ENCODE measurements at places on chromosomes 3 and 15.
A peak's percentile ranks its signal among the peaks of the same experiment; 100 is the strongest.

- DNase-seq: no peak
These were observed 188.0 kb upstream of the MRPL3 start for GRCh38 chr3:131690800-131691199.

GRCh38 chr15:69468241-69469121 is 15.9 kb downstream of the RPLP1 start:
- peak; percentile 67 for DNase-seq

GRCh38 chr3:105827959-105828358 is 40.9 kb downstream of the CBLB start:
- no peak for DNase-seq

DNA sequence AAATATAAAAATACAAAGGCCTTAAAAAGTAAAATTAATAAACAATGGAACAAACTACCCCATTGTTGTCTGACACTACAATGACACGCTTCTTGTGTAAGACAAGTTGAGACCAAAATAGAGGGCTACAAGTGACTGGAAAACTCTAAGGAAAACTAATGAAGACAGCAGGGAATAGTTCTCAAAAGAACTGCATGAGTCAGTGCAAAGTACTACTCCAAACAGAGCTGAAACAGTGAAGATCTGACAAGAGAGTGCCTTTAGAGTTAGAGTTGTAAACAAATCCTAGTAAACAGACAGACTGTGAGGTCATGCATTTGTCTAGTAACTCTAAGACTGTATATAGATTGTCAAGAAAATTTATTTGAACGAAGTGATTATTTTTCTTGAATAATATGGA is 233.9 kb downstream of the BBX start:
- DNase-seq: no peak

DNA sequence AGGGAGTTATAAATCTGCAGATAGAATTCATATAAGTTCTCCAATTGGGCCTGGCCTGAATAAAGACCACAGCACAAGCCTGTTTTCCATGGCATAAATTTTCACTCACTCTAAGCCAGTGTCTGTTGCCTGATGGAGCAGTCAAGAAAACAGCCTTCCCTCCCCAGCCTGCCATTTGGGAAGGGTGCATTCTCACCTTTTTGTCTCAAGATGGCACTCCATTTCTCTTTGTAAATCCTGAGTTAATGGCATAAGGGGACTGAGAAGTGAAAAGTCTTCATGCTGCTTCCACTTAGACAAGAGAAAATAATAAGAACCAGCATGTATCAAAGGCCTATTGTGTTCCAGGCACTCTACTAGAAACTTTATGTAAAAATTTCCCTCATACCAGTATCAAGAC is 115.6 kb upstream of the MANF start:
- no peak for DNase-seq

GRCh38 chr3:52402101-52402521 is 42.8 kb downstream of the SEMA3G start:
- no peak for DNase-seq

DNA sequence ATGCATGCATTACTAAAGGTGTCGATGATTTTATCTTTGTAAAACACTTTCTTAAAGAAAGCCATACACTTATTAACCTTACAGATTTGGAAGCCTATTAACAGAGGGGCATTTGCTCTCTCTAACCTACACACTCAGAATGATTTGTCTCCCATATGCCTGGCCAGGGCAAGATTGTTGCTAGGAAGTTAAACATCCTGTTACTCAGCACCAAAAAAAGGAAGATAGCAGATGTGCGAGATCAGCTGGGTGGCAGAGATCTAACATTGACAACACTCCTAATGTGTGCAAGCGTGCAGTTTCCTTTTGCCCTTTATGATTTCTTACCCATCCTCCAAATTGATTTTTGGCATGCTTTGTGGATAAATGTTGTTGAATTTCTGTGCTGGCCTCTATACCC is 73.9 kb upstream of the TMEM108 start:
- DNase-seq: no peak

GRCh38 chr3:133973249-133973980 is 56.3 kb downstream of the SLCO2A1 start:
- no peak for DNase-seq

- no peak for DNase-seq
These were observed 1090.0 kb downstream of the OTOL1 start for GRCh38 chr3:162586591-162586990.

DNA sequence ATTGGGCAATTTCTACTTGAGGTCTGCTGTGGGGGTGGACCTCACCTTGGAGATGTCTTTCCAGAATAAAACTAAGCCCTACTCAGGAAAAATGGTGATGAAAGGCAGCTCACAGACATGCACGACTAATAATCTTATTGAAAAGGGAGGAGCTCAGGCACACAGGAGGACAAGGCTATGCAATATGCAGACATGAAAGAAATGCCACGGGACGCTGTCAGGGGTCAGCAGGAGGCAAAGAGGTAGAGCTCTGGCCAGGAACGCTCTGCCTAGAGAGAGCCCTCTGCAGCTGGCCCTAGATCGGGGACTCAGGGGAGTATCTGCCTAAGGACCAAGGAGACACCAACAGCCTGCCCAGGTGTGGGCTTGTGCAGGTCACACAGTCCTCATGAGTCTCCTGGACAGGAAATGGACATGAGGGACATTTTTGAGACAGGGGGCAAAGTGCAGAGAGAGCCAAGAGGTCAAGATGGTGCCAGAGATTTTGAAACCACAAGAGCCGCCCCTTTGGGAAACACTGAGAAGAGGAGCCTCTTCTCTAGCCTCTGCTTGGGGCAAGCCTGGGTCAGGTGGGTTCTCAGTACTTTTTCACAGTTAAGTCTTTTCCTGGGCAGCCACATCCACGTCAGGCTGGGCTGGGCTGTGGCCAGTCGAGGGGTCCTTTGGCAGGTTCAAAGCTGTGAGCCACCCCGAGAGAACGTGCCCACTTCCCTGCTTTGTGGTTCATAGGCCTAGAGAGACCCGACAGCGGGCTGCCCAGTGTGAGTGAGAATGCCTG is 23.2 kb downstream of the EAF1 start:
- no peak for DNase-seq

GRCh38 chr3:149442851-149443544 is 31.5 kb upstream of the TM4SF4 start:
- no peak for DNase-seq

- no peak for DNase-seq
These were observed 1.9 kb upstream of the TRIM71 start for GRCh38 chr3:32815841-32816438.

GRCh38 chr3:149592758-149593240 is 65.0 kb downstream of the WWTR1 start:
- no peak for DNase-seq

DNA sequence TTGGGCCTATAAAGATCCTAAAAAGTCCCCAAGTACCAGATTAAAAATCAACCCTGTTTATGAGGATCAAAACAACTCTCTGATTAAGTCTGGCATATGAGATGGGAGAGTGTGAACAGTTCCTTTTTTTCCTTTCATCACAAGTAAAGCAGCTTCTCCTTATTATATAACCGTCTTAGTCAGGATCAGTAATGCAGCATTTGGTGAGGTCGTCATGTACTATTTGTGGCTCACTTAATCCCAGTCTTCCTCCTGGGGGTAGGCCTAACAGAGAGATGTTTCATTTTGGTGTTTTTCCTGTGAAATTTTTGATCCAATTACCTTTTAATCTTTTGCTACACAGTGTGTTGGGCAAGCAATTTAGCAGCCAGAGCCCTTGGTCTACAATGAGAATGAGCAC is 333.1 kb upstream of the KCNMB2 start:
- DNase-seq: no peak

GRCh38 chr3:6396631-6397030 is 464.3 kb upstream of the GRM7 start:
- DNase-seq: no peak

- no peak for DNase-seq
These were observed 19.4 kb downstream of the CMTM8 start for GRCh38 chr3:32257641-32258438.

DNA sequence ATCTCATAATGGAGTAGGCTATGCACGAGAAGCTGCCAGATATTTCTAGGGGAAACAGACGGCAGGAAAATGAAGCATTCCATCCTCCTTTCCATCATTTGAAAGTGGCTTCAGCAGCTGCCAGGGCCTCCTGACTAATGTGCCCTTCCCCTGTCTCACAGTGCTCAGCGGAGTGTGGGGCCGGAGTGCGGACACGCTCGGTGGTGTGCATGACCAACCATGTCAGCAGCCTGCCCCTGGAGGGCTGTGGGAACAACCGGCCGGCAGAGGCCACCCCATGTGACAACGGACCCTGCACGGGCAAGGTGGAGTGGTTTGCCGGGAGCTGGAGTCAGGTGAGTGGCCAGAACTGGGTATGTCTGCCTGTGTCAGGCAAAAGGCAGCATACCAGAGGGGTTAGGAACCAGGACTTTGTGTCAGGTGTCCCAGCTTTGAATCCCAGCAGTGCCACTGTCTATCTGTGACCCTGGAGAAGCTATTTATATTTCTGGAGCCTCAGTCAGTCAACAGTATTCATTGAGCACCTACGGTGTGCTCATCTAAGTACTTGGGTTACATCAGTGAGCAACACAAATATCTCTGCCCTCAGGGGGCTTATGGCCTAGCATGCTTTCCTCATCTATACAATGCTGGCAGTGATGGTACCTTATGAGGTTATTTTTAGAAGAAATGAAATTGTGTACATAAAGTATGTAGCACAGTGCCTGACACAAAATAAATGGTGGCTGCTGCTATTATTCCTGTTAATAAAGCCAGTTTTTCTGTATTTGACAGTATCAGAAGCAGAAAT is 52.4 kb upstream of the NR2E3 start:
- no peak for DNase-seq

GRCh38 chr3:71513515-71513914 is 70.0 kb downstream of the FOXP1 start:
- DNase-seq: no peak

DNA sequence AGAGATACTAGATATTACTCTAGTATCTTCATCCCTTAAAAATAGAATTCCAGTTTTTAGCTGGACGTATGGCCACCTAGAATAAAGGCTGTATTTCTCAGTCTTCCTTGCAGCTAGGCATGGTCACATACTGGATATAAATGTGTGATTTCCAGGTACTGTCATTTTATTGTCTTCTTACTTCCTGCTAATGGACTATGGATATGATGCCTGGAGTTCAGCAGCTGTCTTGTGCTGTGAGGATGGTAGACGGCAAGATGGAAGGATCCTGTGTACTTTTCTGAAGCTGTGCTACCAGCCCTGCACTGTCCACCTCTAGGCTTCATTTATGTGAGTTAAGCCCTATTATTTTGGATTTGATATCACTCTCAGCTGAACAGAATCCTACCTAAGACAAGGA is 83.4 kb downstream of the EBLN2 start:
- no peak for DNase-seq

DNA sequence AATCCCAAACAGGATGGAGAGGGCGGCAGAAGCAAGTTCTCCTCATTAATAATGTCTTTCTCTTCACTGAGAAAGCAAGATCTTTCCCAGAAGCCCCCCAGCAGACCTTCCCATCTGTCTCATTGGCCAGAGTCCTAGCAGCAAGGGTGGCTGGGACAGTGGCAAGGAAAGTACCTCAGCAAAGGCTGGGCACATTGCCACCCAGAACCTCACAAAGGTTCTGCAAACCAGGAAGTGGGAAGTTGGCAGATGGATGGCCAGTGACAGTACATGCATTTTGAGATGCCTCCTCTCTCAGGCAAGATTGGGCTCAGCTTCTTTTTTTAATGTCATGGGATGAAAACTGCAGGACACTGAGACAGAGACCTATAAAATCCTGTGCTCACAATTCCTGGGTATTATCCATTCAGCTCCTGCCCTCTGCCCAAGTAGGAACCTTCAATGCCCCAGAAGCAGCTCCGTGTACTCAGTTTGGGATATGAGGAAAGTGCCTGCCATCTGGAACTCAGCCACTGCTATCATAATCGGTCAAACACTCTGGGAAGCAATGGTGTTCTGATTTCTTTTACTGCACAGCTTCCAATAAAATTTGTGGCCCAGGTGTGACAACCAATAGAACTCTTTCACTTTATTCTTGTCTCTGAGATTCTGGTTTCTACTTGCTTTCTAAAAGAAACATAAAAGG is 25.5 kb downstream of the DPH3 start:
- DNase-seq: no peak

DNA sequence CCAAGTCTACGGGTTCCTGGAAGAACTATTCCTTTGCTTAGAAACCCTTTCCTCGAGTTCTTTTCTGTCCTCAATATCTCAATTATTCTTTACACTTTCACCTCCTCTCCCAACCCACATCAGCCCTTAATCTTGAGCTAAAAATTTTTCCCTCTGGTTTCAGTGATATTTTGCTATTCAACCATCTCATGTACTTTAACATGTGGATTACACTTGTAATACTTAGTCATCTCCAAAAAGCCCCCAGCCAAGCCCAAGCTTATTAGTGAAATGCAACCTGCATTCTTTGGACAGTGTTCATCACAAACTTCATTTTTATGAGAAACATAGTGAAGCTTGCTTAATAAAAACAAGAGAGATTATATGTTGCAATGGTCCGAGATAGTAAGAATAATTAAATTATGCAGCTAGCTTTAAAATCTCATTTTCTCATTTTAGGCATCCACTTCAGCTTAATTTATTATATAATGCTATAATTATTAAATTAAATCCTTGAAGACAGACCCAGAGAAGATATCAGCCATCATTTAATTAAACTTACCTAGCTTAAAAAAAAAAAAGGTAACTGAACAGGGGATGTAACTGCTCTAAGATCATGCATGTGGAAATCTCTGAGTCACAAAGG is 534.5 kb upstream of the TBL1XR1 start:
- no peak for DNase-seq

GRCh38 chr3:170356596-170357175 is 829 bp upstream of the SKIL start:
- peak; percentile 40 for DNase-seq

DNA sequence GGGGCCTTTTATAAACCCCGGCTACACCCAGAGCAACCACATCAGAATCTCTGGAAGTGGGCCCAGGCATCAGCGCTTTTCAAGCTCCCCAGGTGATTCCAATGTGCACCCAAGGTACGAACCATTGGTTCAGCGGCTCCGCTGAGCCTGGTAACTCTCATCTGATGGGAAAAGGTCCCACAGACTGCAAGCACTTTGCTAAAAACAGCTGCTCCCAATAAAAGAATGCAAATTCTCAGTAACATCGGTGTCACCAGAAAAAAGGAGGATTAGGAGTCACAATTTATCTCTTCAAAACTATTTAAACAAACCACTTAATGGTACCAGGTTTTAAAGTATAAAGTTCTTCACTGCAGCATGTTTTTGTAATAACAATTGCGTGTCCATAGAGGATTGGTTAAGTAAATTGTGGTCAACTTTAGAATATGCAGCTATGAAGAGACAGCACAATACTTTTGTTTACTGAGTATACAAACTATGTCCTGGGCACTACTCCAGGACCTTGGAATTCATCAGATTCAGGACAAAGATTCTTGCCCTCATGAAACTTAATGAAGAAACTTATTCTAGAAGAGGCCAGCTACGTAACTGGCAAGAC is 660.7 kb upstream of the ADAMTS9 start:
- DNase-seq: no peak
